ENCODE measurements at places on chromosomes 16 and 17.

- no peak for DNase-seq
Observed at GRCh38 chr17:8955021-8955959, 10.2 kb downstream of the PIK3R5 start.

DNA sequence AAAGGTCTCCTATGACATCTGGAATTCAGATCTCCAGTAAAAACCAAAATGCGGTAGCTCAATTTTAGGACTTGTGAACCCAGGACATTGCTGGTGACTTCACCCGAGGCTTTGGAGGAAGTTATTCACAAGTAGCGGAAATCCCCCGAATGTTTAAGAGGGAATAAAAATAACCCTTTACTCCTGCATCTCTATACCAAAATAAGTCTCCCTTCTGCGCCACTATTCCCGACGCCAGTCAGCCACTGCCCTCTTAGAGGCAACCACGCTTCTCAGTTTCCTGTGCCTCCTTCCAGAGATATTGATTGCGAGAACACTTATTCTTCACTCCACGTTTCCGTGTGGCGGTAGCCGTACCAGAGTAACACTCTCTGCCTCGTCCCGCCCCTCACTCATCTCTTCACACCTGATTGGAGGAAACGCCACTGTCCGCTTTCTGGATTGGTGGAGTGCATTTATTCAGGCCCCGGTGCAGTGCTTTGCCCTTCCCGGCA lies 27.4 kb downstream of the EMP2 start:
- no peak for DNase-seq

DNA sequence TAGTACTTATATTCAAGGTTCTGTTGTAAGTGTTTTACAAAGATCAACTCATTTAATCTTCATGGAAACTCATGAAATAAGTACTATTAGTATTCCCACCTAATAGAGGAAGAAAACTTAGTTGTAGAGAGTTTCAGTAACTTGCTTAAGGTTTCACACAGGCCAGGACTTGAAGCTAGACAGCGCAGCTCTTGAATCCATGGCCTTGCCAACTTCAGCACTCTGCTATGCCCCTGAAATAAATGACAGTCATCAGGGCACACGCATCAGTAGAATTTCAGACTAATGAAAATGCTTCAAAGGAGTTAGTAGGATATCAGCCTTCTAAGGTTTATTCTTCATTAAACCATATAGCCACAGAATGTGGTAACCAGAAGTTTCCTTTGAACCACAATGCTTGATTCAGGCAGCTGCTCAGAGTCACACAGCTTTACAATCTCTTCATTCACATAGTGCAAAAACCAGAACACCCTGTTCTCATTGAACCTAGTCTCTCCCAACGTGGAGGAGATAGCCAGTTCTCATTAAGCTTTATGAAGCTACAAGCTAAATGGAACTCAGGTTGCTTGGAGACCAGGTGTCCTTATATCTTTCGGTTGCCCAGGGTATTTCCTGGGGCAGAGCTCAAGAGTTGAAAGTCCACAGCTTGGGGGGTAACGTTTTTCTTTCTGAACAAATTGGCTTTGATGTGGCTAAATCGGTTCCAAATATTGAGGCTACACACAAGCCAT lies 39.7 kb downstream of the KCNJ2 start:
- DNase-seq: no peak

DNA sequence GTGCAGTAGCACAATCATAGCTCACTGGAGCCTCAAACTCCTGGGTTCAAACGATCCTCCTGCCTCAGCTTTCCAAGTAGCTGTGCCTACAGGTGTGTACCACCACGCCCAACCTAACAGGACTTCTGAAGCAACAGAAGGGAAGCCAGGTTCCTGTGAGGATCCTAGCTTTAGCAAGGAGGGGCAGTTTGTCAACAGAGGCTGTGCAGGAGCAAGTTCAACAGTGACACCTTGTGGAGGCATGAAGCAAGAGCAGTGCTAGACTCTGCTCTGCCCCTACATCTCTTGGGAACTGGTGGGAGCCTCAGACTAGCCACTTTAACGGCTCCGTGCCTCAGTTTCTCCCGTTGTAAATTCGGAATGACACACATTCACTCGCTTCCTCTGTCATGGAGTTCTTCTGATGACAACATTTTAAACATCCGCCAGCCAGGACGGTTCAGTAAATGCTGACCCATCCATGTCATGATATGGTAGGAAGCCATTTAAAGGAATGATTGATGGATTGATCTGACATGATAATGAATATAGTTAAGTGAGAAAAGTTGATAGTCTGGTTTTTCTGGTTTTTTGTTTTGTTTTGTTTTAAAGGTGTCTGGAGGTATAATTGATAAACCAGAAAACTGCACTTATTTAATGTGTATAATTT lies 218.7 kb downstream of the MRTFB start:
- DNase-seq: no peak

- DNase-seq: no peak
Observed at GRCh38 chr16:75931043-75931442, 204.8 kb upstream of the CPHXL start.

Measured in activated gamma-delta T cell (primary cell).